ENCODE measurements at places on chromosomes 1 and 21.
A peak's percentile ranks its signal among the peaks of the same experiment; 100 is the strongest.

- DNase-seq, result peak; percentile 77
Observed at GRCh38 chr1:28648008-28648473, 359 bp upstream of the RNU11 start.

GRCh38 chr1:218939095-218939494 lies 234.6 kb upstream of the LYPLAL1 start:
- DNase-seq, result no peak

GRCh38 chr1:25804244-25804963 lies 4.4 kb downstream of the SELENON start:
- peak; percentile 47 for DNase-seq

- no peak for DNase-seq
Observed at GRCh38 chr21:43818685-43819084, 29.3 kb downstream of the RRP1 start.

GRCh38 chr1:227915564-227916553 lies 31.9 kb downstream of the WNT9A start:
- no peak for DNase-seq

GRCh38 chr1:117001254-117001927 lies at the start of gene CD101:
TSS of gene CD101 (plus strand) at chr1:117001760. CDS start at chr1:117001818, 58 bp downstream.
- DNase-seq, result no peak

- DNase-seq, result no peak
Observed at GRCh38 chr1:193592317-193592716, 405.9 kb upstream of the B3GALT2 start.

DNA sequence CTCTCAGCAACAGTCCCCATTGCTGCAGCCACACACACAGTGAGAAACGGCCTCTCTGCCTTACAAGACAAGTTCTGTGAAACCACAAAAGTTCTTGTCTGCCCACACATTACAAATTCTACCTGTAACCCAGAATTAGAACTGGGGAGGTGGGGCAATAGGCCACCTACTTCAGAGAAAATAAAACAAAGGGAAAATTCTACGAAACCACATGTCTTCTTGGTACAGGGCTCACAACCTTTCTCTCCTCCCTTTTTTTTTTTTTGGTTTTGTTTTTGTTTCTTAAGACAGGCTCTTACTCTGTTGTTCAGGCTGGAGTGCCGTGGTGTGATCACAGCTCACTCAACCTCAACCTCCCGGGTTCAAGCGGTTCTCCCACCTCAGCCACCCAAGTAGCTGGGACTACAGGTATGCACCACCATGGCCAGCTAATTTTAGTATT lies 30.2 kb downstream of the LPAR3 start:
- DNase-seq, result peak; percentile 40

- no peak for DNase-seq
Observed at GRCh38 chr1:25036117-25036546, 106.1 kb upstream of the RUNX3 start.

GRCh38 chr1:112445596-112445995 lies 49.6 kb downstream of the CTTNBP2NL start:
- no peak for DNase-seq

DNA sequence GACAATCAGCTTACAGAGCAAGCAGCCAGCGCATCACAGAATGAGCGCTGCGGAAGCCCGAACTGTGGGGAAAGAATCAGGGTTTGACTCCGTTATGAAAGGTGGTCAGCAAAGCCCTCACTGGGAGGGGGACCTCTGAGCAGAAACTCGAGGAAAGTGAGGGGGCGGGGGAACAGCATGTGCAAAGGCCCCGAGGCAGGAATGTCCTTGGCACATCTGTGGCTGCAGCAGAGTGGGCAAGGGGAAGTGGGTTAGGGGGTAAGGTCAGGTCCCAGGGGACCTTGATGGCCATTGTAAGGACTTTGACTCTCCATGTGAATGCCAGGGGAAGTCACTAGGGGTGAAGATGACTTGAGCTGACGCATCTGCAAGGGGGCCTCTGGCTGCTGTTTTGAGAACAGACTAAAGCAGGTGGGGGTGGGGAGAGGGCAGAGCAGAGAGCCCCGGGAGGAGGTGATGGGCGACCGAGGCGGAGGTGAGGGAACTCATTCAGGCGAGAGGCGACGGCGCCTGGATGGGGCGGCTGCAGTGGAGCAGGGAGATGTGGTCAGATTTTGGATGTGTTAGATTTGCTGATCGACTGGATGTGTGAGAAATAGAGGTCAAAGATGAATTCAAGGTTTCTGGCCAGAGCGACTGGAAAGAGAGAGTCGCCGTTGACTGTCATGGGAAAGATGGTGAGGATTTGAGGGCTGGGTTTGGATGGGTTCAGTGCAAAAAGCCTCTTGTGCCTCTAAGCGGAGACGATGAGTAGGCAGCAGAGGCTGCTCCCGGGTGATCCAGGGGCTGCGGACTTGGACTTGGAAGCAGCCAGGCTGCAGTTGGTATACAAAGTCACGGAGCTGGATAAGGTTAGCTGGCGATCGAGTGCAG lies 108.0 kb upstream of the ZBTB40 start:
- no peak for DNase-seq

- DNase-seq, result no peak
Observed at GRCh38 chr1:229124520-229125124, 146.3 kb upstream of the RAB4A start.

GRCh38 chr1:69305621-69306020 lies 262.1 kb upstream of the LRRC7 start:
- DNase-seq, result no peak

DNA sequence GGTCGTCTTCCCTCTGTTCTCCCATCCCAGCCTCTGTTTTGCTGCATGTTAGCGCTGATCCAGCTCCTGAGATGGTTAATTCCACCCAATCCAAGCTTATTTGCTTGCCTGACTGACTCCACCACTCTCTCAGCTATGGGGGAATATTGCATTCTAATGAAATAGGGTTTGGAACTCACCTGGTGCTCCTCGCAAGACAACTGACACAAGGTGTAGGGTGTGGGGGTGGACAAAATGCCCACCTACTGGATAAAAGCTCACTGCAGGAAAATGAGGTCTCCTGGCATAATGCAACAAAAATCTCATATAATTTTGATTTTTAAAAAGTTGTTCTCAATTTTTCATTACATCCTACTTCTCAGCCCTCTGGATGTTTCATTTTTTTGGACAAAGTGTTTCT lies 259.0 kb downstream of the ZNF648 start:
- no peak for DNase-seq

GRCh38 chr1:25526753-25527152 lies 16.7 kb upstream of the LDLRAP1 start:
- no peak for DNase-seq

DNA sequence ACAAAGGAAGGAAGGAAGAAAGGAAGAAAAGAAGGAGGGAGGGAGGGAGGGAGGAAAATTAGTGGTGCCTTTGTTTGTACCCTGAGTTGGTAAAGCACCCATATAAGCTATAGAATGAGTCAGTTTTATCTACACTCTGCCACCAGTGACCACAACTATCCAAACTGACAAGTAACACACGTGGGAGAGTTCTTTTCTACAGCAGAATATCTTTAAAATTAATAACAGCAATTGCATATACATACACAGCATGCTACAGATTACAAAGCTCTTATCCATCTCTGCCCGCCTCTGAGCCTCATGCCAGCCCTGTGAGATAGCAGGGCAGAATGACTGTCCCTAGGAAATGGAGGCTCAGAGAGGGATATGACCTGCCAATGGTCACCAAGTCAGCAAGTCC lies 20.3 kb downstream of the CDCP2 start:
- DNase-seq, result no peak

DNA sequence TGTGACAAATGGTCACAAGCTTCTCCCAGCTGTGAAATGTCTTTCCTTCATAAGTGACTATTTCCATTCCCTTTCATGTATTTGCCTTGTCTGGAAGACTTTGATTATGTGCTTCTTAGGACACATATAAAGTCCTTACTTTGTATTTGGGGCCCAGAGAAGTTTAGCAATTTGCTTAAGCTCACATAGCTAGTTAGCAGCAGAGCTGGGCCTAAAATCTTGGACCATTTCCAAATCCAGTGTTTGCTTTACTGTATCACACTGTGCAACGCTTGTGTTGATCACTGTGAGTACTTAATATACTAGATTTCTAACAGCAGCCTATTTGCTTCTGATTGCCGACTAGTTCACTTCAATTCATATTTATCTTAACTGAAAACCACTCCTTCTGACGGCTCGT lies 2.2 kb upstream of the KCNA3 start:
- DNase-seq, result no peak

DNA sequence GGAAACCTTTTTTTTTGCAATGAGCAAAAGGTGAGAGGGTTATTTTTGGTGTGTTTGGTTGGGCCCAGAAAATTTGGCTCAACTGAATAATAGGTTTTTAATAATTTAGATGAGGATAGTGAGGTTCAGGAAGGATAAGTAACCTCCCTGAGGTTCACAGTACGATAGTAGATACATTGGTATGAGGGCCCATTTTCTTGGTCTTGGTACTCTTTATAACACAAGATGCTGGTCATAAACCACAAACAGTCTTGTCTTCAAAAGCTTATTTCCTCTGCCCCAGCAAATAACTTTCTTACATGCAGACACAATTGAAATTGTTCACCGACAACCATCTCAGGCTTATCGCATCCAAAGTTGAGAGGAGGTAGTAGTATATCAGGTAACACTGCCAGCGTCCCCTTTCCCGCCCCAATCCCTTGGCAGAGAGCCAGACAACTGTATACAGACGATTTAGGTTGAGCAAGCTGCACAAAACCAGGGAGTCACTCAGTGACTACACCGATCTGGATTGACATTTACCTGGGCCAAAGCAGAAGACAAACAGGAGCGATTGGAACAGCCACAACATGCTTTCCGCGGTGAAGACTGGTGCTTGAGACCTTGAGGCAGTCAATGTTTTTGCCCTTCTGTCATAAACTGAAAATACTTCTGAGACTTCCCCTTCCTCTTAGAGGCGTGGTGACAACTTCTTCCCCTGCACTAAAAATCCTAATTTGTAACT lies at the start of gene SLAMF6:
Gene SLAMF6, minus strand, starts transcription at position 634 of the 724 bp plus-strand sequence. Its CDS starts 63 bp downstream, at position 571.
- DNase-seq, result peak; percentile 51

- DNase-seq, result no peak
Observed at GRCh38 chr1:71232166-71232763, 151.4 kb upstream of the ZRANB2 start.

DNA sequence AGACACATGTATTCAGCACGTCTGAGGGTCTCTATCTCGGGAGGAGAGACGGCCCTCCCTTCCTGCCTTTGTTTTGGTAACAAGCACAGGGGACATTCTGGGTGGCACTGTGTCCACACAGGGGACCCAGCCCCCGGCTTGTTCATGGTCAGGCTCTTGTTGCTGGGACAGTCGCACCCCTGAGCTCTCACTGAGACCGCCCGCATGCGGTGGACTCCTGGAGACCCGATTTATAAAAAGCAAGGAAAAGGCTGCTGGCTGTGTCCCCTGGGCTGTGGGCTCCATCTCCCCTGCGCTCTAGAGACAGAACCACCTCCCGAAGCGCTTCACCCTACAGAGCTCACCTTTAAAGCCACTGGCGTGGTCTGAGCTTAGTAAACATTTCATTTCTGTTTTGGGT lies 103.4 kb downstream of the WDR4 start:
- no peak for DNase-seq

GRCh38 chr1:183185941-183186490 lies at the start of gene LAMC2:
TSS of gene LAMC2 (plus strand) at chr1:183186264. CDS start at chr1:183186353, 89 bp downstream.
- DNase-seq, result no peak

DNA sequence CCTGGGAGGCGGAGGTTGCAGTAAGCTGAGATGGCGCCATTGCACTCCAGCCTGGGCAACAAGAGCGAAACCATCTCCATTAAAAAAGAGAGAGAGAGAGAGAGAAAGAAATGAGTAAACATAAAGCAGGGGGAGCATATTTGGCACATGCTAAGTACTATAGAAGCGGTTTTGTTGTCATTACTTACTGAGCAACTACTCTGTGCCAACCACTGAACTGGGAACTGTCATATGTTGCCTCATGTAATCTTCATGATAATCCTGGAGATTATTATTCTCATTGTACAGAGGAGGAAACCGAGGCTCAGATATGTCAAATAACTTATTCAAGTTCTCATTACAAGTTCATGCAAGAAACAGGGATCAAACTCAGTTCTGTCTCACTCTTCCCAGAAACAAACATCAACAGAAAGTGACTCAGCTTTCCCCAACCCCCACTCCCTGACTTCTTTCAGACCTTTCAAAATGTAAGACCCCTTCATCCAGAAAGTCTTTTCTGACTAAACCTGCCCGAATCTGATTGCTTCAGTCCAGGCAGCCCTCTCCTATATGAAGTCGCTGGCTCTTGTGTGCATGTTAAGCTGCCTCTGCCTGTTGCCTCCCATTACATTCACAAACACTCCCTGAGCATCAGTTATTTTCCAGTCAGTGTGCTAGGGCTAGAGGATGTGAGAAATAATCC lies 23.5 kb downstream of the LAMB3 start:
- no peak for DNase-seq

DNA sequence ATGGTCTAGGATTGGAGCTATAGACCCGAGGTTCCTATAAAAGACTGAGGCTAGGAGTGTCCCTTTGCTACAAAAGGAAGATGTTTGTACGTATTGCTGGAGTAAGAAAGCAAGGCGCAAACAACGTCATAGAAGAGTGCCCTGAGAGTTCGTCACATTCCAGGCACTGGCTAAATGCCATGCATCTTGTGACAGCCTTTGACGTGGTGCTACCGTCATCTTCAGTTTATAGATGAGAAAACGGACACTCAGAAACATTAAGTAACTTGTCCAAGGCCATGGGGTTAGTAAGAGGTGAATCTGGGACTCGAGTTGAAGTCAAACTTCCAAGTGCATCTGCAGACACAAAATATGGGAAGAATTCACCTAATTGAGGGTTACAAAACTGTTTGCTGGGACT lies 104.2 kb upstream of the SLC45A1 start:
- no peak for DNase-seq

DNA sequence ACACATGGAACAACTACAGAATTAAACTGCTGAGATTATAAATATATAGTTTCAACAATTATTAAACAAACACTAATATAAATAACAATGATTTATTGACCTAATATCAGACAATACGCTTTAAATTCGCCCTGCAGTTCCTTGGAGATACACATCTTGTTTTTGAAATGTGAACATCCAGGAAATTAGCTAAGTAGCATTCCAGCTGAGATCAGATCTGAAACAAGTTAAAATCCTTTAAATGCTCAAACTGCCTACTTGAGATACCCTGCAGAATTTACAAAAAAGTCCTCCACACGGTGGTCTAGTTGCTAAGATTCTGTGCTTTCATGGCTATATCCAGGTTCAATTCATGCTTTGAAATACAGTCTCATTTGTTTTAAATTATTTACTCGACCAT lies 101.4 kb upstream of the OLFM3 start:
- DNase-seq, result no peak

GRCh38 chr1:169009666-169010065 lies 96.8 kb upstream of the ATP1B1 start:
- DNase-seq, result no peak

DNA sequence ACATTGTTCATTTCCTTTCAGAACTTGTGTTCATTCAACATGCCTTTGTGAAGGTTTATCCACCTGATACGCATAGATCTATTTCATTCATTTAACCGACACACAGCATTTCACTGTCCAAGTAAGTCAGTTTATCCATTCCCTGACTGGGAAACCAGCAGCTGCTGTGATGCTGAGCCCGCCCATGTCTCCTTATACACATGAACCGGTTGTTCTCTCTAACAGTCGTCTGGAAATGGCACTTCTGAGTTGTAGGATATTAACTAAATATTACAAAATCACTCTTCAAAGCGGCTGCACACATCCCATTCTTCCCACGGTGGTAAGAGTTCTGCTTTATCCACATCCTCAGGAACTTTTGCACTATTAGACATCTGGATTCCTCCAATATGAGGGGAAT lies 71.1 kb downstream of the NPHP4 start:
- no peak for DNase-seq

GRCh38 chr1:209650454-209650853 lies 1.8 kb downstream of the LAMB3 start:
- DNase-seq, result no peak

All from stimulated activated CD4-positive, alpha-beta T cell treated with anti-CD3 and anti-CD28 coated beads, TNF-alpha, amount 100 ng/mL, for 24 hours (primary cell).